Stimulated activated CD8-positive, alpha-beta memory T cell treated with anti-CD3 and anti-CD28 coated beads, Interleukin-2, amount 100 ng/mL, for 1 hour (primary cell): ENCODE measurements at places on chromosomes 6 and 20.

GRCh38 chr20:35490736-35491181 is 35.4 kb downstream of the CEP250 start:
- peak; percentile 38 for DNase-seq

GRCh38 chr6:143607974-143608373 is 69.8 kb upstream of the PHACTR2 start:
- no peak for DNase-seq

DNA sequence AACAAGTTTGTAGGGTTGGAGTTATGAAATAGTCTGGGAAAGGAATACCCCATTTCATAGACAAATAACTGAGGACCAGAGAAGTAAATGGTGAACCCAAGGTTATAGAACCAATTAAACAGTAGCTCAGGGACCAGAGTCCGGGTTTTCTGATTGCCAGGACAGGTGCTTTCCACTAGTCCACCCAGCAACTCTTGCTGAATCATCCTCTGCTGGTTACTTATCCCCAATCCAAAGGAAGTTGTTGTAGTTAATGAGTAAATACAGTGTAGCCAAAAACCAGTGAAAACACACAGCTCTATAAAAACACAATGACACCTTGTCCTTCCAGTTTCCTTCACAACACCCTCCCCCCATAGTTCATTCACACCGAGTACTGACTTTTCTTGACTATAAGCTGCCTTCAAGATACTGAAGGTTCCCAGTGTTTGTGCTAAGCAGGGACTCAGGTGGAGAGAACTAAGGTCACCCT is 766 bp upstream of the TINAG start:
- no peak for DNase-seq

DNA sequence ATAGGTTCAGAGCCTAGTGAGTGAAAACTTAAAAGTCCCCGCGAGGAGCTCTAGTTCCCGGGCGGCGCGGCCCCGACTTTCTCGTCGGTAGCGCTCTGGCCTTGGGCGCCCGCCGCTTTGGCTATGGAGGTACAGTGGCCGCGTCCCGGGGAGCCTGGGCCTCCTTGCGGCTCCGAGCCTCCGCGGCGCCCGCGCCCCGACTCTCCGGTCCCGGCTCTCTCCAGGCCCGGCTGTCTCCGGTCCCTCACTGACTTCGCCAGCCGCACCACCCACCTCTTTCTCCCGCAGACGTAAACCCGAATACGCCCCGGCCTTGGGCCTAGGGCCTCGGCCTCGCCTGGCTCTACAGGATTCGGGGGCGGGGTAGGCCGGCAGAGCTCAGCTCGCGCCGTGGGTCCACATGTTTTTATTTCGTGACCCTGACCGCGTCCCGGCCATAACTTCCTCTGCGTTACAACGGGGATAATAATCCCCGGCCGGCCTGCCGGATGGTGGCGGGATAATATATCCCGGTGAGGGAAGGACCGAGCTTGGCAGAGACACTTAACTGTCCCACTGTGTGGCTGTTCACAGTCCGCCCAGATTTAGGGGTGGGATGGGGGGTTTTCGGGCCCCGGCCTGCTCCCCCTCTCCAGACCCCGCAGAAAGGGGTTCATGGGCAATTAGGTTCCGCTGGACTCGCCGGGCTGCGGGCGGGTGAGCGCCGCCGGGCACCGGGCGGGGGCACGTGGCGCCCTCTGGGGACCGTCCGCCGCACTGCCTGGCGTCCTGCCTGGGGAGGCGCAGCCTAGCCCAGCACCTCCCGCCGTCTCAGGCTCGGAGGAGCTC is 10.0 kb upstream of the TBX18 start:
- no peak for DNase-seq

DNA sequence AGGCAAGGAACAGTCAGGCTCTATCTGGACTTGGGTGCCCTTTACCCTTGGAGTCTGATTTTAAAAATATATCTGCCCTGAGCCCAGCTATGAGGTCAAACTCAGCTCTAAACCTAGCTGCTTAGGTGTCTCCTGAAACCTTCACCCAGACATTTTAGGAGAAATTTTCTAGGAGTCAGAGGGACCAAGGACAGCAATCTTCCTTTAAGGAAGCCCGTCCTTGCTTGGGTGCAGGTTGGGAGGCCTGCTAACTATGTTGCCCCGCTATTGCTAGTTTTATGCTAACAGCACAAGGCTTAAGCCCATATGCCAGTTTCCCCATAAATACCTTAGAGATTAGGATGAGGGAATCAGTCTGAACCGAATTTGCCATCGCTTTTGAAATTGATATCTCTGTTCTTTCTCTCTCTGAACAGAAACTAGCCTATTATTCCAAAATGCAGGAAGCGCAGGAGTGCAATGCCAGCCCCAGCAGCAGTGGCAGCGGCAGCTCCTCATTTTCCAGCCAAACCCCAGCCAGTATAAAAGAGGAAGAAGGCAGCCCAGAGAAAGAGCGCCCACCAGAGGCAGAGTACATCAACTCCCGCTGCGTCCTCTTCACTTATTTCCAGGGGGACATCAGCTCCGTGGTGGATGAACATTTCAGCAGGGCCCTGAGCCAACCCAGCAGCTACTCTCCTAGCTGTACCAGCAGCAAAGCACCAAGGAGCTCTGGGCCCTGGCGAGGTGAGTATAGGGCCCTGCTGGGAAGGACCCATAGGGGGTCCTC is 2.6 kb downstream of the VGLL2 start:
- DNase-seq: no peak

DNA sequence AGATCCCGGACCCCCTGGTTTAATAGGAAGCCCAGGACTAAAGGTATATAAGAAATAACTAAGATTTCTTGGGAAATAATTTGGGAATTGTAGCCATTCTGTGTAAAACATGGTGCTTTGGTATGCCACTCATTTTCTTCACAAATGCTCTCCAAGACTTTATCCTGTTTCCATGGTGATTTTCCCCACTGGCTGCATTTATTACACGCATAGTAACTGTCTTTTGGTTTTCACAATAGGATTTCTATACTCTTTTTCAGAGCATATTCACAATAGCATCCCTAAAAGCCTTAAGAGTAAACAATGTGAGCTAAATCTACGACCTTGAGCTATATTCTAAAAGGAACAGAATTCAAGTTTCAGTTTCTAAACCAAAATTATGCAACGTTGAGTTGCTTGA is 160.8 kb downstream of the COL9A1 start:
- DNase-seq: no peak
